Stimulated activated CD8-positive, alpha-beta memory T cell treated with anti-CD3 and anti-CD28 coated beads, Interleukin-2, amount 100 ng/mL, for 48 hours (primary cell): ENCODE measurements at places on chromosomes 3 and 15.

- no peak for DNase-seq
Observed at GRCh38 chr3:131738095-131738494, 235.3 kb upstream of the MRPL3 start.

DNA sequence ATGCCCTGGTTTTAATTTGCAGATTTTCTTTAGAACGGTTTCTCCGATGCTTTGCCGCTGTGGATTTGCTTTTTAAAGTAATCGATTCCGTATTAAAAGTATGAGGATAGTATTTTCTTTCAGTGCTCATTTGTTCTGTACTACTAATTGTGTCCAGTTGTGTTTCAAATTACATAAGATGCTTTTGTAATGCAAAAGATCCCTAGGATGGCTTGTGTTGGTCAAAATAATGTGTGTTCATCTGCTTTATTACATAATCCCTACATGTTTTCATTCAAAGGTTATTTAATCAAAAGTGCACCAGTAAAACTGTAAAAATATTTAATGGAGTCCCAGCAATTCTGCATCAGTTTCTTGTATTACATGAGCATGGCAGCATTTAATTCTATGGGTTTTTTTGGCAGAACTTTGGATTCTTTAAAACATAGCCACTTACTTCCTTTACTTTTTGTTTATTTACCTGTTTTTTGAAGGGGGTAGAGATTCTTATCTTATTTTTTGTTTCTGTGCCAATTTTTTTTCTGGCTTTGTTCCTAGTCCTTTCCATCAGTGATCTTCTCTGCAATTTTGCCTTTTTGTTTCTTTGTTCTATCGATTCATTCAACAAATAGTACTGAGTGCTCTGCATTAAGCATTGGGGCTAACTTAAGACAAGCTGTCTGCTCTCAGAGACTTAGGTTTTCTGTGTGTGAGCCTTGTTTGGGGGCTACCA, 352.8 kb downstream of the LRTM1 start:
- DNase-seq, result no peak

DNA sequence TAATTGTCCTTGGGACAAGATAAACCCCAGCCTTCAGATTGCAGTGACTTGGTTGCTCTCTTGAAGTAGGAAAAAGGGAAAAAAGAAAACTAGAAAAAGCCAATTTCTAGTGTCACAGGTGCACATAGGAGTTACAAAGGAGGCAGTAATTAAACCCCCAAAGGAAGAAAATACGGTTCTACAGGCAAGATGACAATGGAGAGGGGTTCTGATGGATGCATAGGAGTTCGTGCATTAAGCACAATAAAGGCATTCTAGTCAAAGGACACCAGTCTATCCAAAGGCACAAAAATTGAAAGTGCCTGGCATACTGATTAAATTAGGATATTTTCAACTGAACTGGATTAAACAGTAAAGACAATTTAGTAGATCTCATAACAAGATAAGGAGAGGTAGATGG, 31.6 kb upstream of the MTMR14 start:
- DNase-seq, result no peak

- DNase-seq, result no peak
Observed at GRCh38 chr3:177287231-177287630, 89.9 kb upstream of the TBL1XR1 start.

DNA sequence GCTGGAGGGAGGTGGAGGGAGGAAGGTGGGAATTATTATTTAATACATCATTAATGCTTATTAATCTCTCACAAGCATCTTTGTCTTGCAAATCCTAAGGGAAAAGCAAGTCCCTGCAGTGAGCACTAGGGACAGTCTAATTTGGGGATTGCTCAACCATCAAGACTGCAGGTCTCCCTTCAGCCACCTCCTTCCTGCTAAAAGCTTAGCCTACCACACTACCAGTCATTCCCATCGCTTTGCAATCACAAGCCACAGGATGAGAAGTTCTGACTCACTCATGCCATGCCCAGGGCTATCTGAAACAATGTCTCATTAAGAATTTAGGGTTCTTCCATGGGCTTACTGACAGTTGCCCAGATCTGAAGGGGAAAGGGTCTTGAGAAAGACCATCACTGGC, 51.0 kb upstream of the EIF1B start:
- no peak for DNase-seq

DNA sequence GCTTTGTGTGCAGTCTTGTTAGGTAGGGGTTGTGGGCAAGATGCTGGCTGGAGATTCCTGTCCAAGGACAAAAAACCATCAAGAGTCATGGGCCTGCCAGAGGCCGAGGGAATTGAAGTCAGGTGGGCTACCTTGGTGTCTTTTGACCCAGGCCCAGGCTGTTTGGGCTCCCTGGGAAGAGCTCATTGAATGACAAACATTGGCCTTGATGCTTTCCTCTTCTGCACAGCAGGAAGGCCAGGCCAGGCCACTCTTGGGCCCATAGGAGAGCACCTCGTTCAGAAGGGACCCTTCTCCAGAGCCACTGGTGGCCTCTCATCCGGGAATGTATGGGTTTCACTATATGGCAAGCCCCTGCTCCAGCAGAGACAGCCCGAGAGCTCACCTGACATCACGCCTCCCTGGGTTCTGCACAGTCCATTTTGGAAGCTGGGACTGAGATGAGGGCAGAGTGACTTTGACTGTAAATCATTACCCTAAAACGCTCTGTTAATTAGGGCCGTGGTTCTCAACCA, 169.1 kb downstream of the NSMCE3 start:
- DNase-seq, result no peak

GRCh38 chr3:39626198-39626597, 158.7 kb downstream of the MOBP start:
- no peak for DNase-seq

- no peak for DNase-seq
Observed at GRCh38 chr3:22322861-22323260, 571.9 kb upstream of the ZNF385D start.

GRCh38 chr15:77042245-77042919, 28.5 kb downstream of the TSPAN3 start:
- DNase-seq, result no peak

DNA sequence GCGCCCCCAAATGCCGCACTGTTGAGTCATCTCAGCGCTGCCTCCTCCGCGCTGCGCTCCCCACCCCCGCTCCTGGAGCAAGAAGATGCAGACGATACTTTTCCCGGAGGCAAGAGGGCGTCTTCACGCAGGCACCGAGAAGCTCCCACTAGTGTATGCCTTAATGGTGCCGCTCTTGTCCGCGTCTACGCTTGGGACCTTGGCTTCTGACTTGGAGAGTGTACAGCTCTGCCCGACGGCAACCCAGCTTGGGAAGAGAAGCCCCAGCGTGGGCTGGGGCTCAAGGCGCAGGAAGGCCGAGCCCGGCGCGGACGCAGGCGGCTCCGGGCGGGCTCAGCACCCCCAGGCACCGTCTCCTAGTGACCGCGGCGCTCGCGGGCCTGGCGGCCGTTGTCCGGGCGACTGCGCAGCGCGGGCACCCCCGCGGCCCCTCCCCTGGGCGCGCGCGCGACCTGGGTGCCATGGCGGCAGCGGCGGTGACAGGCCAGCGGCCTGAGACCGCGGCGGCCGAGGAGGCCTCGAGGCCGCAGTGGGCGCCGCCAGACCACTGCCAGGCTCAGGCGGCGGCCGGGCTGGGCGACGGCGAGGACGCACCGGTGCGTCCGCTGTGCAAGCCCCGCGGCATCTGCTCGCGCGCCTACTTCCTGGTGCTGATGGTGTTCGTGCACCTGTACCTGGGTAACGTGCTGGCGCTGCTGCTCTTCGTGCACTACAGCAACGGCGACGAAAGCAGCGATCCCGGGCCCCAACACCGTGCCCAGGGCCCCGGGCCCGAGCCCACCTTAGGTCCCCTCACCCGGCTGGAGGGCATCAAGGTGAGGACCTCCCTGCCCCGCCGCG, at the start of gene P4HTM:
TSS of gene P4HTM (plus strand) at position 446 of the 840 bp plus-strand sequence. CDS start at position 462, 16 bp downstream.
- DNase-seq, result peak; percentile 77

DNA sequence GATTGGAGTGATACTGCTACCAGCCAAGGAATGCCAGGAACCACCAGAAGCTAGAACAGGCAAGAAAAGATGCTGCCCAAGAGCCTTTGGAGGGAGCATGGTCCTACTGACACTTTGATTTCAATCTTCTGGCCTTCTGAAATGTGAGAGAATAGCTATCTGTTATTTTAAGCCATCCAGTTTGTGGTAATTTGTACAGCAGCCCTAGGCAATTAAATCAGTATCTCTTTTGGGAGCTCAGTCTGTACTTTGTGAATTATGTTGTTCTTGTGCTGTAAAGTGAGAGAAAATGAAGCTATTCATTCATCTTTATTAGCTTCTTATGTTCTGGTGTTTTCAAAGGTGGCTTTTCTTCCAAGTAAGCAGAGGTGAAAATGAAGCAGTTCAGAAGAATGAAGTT, 381.3 kb downstream of the PDCD6IP start:
- DNase-seq, result no peak

- no peak for DNase-seq
Observed at GRCh38 chr3:122977746-122978466, 49.7 kb downstream of the SEMA5B start.

DNA sequence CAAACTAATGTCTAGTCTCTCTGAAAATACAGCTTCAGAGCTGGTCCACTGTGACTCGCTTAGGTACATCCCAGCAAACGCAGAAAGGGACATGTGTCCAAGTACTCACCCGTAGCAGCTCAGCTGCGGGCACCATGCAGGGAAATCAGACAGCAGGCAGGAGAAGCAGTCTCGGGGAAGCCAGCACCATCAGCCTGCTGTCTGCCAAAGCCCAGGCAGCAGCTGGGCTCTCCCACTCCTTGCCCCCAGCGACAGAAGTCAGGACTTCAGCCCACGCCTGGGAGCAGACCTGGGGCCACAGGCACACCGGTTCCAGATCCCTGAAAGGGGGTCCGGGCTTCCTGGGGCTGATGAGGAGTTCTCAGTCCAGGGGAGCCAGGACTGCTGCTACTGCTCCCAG, 34.9 kb downstream of the SEMA5B start:
- no peak for DNase-seq

DNA sequence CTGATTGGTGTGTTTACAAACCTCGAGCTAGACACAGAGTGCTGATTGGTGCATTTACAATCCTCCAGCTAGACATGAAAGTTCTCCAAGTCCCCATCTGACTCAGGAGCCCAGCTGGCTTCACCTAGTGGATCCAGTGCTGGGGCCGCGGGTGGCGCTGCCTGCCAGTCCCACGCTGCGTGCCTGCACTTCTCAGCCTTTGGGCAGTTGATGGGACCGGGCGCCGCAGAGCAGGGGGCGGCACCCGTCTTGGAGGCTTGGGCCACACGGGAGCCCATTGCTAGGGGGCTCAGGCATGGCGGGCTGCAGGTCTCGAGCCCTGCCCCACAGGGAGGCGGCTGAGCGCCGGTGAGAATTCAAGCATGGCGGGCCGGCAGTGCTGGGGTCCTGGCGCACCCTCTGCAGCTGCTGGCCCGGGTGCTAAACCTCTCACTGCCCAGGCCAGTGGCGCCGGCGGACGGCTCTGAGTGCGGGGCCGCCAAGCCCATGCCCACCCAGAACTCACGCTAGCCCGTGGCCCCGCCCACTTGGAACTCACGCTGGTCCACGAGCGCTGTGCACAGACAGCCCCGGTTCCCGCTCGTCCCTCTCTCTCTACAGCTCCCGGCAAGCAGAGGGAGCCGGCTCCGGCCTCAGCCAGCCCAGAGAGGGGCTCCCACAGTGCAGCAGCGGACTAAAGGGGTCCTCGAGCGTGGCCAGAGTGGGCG, 6.6 kb upstream of the TBL1XR1 start:
- no peak for DNase-seq

DNA sequence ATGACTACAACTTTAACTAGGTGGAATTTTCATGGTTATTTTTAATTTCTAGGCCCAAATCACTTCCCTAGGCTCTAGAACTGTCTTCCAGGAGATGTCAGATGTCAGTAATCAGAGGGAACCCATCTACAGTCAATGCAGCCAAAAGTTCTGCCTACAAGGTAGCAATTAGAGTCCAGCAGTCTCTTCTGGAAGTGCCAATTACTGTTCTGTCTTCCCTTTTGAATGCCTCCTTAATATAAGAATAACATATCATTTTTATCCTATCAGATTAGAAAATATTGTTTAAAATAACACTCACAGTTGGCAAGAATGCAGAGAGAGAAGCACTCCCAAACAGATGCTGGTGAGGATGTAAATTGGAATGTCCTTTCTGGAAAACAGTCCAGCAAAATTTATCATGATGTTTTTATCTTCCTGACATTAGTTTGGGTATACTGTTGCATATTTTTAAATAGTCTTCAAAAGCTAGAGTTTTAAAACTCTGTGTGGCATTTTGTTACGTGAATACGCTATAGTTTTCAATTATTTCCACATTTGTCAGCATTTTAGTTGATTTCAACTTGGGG, 543.7 kb downstream of the FHIT start:
- DNase-seq, result no peak

- DNase-seq, result no peak
Observed at GRCh38 chr3:10273702-10274305, 18.9 kb downstream of the GHRL start.

GRCh38 chr15:65641768-65642475, 20.2 kb downstream of the SLC24A1 start:
- DNase-seq, result no peak

DNA sequence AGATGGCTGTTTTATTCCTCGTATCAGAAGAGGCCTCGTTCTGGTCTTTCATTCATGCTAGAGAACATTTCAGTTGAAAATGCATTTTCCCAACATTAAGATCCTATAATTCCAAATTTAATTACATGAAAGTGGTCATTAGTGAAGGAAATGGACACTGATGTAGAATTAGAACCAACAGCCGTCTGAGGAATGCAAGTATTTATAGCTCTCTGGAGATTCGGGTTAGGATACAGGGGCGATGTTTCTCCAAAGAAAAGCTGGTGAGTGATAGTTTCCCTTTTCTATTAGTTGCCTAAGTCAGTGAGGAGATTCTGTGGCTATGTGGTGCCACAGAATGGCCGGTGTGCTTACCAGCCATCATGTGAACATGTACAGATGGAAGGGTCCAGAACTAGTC, 109.0 kb upstream of the IL12A start:
- DNase-seq, result no peak

- DNase-seq, result no peak
Observed at GRCh38 chr3:99962703-99963102, 145.0 kb downstream of the CMSS1 start.

DNA sequence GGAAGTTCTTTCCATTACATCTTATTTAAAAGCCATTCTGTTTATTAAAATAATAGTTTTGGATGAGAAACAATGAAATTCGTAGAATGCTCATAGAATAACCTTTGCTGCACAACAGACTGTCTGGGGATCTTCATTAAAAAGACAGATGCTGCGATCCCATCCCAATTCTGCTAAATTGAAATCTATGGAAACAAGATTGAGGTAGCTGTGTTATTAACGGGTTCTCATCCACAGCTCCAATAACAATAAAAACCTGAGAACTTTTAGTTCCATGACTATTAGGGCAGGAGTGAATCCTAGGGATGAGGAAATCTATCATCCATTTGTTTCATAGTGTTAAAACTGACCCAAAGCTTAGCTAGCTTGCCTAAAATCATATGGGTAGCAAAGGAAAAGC, 2.5 kb upstream of the GJD2 start:
- no peak for DNase-seq
